Heart left ventricle (tissue), 16 donors: ENCODE measurements at places on chromosomes 13 and 19.

- no peak for DNase-seq
Observed at GRCh38 chr13:110436276-110436675, 125.2 kb downstream of the RAB20 start.

GRCh38 chr13:20901668-20902437 lies 693 bp downstream of the XPO4 start:
- DNase-seq, result peak; percentile 26

GRCh38 chr13:110411688-110412059 lies 104.6 kb downstream of the COL4A2 start:
- DNase-seq, result no peak

- DNase-seq, result no peak
Observed at GRCh38 chr19:19542507-19542906, 4.4 kb downstream of the CILP2 start.

GRCh38 chr19:45547211-45547770 lies 37.3 kb downstream of the OPA3 start:
- DNase-seq, result no peak
